ENCODE measurements at places on chromosomes 16 and 17. TPM values are rescaled to one million over a fixed set of nuclear protein-coding genes. Genes with fewer than 3 reads are reported as not detected.

DNA sequence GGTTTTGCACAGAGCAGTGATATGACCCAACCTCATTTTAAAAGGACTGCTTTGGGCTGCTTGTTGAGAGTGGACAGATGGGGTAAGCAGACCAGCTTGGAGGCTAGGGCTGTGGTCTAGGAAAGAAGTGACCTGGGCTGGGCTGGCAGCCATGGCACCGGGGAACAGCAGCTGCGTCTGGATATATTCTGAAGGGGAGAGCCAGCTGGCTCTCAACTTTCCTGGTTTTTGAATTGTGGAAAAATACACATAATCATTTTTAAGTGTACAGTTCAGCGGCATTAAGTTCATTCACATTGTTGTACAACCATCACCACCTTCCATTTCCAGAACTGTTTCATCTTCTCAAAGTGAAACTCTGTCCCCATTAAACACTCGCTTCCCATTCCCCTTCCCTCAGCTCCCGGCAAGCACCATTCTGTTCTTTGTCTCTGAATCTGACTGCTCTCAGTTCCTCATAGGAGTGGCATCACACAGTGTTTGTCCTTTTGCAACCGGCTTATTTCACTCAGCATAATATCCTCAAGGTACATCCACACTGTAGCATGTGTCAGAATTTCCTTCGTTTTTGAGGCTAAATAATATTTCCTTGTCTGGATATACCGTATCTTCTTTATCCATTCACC lies 113.2 kb downstream of the SPECC1 start:
- no peak for DNase-seq

- DNase-seq, result no peak
Measured at GRCh38 chr17:31371511-31372097, 19.9 kb upstream of the RAB11FIP4 start.

DNA sequence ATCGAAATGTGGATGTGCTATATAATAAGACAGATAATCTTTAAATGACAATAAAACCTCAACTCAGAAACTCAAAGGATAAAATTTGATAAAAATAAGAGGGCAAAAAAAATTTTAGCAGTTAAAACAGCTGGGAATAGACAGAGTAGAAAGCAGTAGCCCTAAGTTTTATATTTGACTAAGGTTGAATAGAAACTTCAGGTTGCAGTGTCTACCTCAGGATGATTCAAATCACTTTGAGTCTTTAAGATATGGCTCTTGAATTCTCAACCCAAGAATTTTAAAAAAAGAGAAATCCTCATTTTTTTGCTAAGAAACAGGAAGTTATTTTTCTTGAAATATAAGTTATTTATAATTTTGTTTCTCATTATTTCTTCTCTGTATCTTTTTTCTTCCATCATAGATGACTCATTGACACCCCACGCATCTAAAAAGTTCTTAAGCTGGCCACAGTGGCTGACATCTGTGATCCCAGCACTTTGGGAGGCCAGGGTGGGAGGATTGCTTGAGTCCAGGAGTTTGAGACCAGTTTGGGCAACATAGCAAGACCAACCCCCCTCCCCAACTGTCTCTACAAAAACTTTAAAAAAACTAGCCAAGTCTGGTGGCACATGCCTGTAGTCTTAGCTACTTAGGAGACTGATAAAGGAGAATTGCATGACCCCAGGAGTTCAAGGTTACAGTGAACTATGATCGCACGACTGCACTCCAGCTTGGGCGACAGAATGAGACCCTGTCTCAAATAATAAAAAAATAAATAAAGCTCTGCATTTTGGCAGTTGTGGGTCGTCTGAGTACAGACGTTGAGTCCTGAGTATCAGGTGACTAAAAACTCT lies 23.9 kb downstream of the NFAT5 start:
- DNase-seq, result no peak

DNA sequence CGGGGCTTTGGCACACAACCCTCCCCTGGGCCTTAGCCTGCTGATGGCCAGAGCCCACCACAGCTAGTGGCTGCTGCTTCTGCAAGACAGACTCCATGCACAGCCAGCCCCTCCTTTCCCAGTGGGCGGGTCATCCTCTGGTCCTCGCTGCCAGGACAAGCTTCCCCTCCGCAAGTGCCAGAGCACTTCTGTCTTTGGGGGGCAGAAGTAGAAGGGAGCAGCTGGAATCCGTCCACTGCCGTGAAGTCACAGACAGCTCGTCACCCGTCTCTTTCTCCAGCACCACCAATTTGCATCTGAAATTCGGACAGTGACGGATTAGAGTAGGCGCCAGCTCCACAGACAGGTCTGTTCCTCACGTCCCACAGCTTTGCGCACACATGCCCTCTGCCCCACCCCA lies 31.3 kb upstream of the NAT9 start:
- no peak for DNase-seq

EIF3CL gene
- total RNA-seq, result 90.4 TPM

RNF157 gene
- 0.77 TPM for total RNA-seq

GUCY2D gene
- total RNA-seq, result not detected

Data from uterus (tissue), 4 donors.